ENCODE measurements at places on chromosomes 1 and 21. TPM values are rescaled to one million over a fixed set of nuclear protein-coding genes. Genes with fewer than 3 reads are reported as not detected.

GRCh38 chr1:232388363-232388762 lies 241.6 kb downstream of the SIPA1L2 start:
- H3K4me1 ChIP-seq, result no peaks in the 10 kb centered on the region
- H3K4me3 ChIP-seq, result peak overlapping the region; percentile 25
- no peak overlapping the region for H3K27ac ChIP-seq
- DNase-seq, result no peak
- peaks cover 7% of the 10 kb centered on the region for H3K27me3 ChIP-seq

The BTG3 gene
- 23.3 TPM for total RNA-seq

GRCh38 chr21:32584472-32584871 lies 851 bp downstream of the TCP10L start:
- peaks cover 2% of the 10 kb centered on the region for H3K4me1 ChIP-seq
- no peak overlapping the region for H3K4me3 ChIP-seq
- peaks cover 3% of the 10 kb centered on the region for H3K27me3 ChIP-seq
- H3K36me3 ChIP-seq, result no peaks in the 10 kb centered on the region
- no peak overlapping the region for H3K27ac ChIP-seq

- H3K27me3 ChIP-seq, result peaks cover 2% of the 10 kb centered on the region
- peaks cover 10% of the 10 kb centered on the region for H3K4me1 ChIP-seq
- DNase-seq, result peak; percentile 6
- no peak overlapping the region for H3K27ac ChIP-seq
Observed at GRCh38 chr1:109892561-109893368, 17.9 kb upstream of the CSF1 start.

DNA sequence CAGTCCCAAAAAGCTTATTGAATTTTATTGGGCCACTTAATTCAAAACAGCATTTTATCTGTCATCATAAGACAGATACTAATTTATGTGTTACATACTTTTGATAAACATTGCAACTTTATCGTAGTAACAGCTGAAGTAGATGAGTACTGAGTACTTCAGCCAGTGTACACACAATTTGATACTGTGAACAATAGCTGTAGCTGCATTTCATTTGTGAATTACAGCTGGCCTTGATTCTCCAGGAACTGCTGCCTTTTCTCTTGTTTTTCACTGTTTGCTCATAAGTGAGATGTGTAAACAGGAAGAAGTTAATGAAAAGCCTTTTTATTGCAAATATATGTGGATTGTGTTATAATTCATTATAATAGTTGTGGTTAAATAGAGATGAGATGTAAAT lies 10.2 kb downstream of the UAP1 start:
- no peaks in the 10 kb centered on the region for H3K4me1 ChIP-seq
- H3K36me3 ChIP-seq, result no peaks in the 10 kb centered on the region
- peaks cover 1% of the 10 kb centered on the region for H3K27me3 ChIP-seq
- DNase-seq, result no peak

DNA sequence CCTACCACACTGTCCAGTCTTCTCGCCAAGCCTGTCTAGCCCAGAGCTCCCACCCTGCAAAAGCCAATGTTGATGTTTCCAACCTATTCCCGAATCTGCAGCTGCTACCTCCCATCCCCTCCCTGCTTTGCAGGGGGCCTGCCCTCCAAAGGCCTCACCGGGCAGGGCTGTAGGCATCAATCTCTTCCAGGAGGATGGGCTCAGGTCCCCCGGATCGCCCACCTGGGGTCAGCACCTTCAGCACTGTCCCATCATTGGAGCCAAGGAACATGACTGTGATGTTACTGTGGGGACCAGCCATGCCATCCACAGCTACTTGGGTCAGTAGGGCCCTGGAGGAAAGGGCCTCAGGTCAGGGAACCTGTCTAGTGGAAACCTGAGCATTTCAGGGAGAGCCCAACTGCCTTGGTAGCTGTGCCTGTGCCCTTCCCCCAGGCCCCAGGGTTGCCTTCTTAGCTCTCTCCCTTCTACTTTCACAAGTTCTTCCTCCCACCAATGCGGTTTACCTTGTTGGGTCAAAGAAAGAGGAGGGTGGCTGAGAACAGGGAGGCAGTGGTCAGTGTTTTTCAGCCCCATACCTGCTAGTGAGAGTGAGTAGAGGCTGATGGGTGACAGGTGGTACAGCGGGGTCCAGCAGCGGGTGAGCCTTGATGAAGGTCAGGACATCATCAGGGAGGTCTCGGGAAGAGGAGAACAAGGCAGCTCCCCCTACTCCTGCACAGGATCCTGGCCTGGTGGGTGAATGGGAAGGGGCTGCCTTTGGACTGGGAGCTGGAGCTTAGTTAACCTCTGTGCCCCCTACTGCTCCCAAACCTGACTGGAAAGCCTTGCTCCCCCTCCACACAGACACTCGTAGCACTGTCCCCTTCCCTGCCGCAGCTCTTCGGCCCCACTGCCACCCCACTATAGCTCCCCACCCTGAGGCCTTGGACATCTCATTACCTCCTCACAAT lies 10.7 kb downstream of the SEMA6C start:
- H3K27me3 ChIP-seq, result peaks cover 24% of the 10 kb centered on the region
- H3K4me3 ChIP-seq, result no peak overlapping the region
- DNase-seq, result no peak
- peaks cover 13% of the 10 kb centered on the region for H3K36me3 ChIP-seq

DNA sequence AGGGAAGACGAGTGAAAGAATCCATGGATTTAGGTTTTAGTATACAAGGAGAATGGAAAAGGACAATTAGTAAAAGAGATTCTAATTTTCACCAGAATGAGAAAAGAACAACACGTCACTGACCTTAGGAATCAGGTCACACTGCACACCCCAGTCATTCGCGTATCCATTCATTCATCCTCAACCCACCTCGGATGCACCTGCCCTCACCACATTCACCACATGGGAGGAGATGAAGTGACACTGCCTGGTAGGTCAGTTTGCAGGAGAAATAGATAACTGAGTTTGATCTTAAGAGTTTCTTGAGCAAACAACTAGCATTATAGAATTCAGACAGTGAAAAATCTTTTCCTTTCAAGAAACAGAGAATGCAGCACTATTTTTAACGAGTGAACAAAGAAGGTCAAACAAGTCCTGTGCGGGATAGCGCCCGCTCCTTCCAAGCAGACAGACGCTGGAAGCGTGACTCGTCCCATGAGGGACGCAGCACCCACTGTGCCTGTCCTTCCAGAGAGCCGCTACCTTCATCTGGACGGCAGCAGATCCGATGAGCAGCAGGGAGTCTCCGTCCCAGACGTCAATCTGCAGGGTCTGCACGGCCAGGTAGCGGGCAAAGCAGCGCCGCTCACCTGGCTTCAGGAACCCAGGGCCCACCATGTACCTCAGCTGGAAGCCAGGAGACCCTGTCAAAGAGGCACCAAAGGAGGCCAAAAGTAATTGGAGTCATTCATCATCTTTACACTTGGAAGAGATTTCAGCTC lies 101.7 kb downstream of the NPHP4 start:
- no peak for DNase-seq
- H3K27me3 ChIP-seq, result peaks cover 4% of the 10 kb centered on the region
- no peak overlapping the region for H3K4me3 ChIP-seq
- H3K4me1 ChIP-seq, result peaks cover 16% of the 10 kb centered on the region
- H3K27ac ChIP-seq, result no peak overlapping the region

GRCh38 chr1:27530192-27530591 lies 40.2 kb upstream of the WASF2 start:
- H3K36me3 ChIP-seq, result no peaks in the 10 kb centered on the region
- H3K27ac ChIP-seq, result no peak overlapping the region
- H3K27me3 ChIP-seq, result peaks cover 36% of the 10 kb centered on the region
- no peak overlapping the region for H3K4me3 ChIP-seq
- H3K4me1 ChIP-seq, result peaks cover 38% of the 10 kb centered on the region

DNA sequence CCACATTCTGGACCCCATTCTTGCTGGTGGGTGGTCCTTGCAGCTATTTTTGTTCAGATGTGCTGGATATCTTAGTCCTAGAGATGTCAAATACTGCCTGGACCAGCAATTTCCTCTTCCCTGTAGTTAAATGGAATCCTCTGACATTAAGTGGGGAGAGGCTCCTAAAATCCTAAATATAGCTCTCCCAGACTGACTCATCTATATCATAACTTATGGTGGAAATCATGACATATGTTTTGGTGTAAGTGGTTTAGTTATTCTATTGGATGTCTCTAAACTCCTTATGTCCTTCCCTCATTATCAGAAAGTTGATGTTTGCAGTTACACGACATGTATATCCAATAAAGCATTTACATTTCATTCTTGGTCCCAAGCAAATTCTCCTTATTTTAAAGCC lies 73.1 kb downstream of the KCNJ6 start:
- peak overlapping the region; percentile 81 for H3K27ac ChIP-seq
- peaks cover 58% of the 10 kb centered on the region for H3K4me1 ChIP-seq
- no peak for DNase-seq
- H3K36me3 ChIP-seq, result peaks cover 9% of the 10 kb centered on the region
- no peak overlapping the region for H3K4me3 ChIP-seq
- H3K27me3 ChIP-seq, result peaks cover 4% of the 10 kb centered on the region

- H3K36me3 ChIP-seq, result no peaks in the 10 kb centered on the region
- DNase-seq, result no peak
- no peak overlapping the region for H3K27ac ChIP-seq
- peaks cover 2% of the 10 kb centered on the region for H3K27me3 ChIP-seq
- H3K4me3 ChIP-seq, result no peak overlapping the region
- no peaks in the 10 kb centered on the region for H3K4me1 ChIP-seq
Observed at GRCh38 chr1:113579256-113580018, 179.8 kb downstream of the PHTF1 start.

- no peak for DNase-seq
- no peak overlapping the region for H3K4me3 ChIP-seq
- H3K27me3 ChIP-seq, result peaks cover 8% of the 10 kb centered on the region
- H3K36me3 ChIP-seq, result no peaks in the 10 kb centered on the region
- H3K27ac ChIP-seq, result no peak overlapping the region
Observed at GRCh38 chr1:205950280-205950679, 7.0 kb upstream of the SLC26A9 start.

The MEX3A gene
- total RNA-seq, result 114 TPM

- H3K36me3 ChIP-seq, result peaks cover 13% of the 10 kb centered on the region
- peak; percentile 67 for DNase-seq
- peaks cover 33% of the 10 kb centered on the region for H3K4me1 ChIP-seq
- H3K4me3 ChIP-seq, result peak overlapping the region; percentile 82
Observed at GRCh38 chr1:2099886-2100779, 49.9 kb downstream of the PRKCZ start.

- H3K4me1 ChIP-seq, result peaks cover 31% of the 10 kb centered on the region
- peak overlapping the region; percentile 100 for H3K4me3 ChIP-seq
- H3K27me3 ChIP-seq, result peaks cover 32% of the 10 kb centered on the region
- H3K36me3 ChIP-seq, result no peaks in the 10 kb centered on the region
- peak overlapping the region; percentile 100 for H3K27ac ChIP-seq
Observed at GRCh38 chr1:50111503-50111902, 2.8 kb downstream of the ELAVL4 start.

The B3GALT2 gene
- 64.6 TPM for total RNA-seq

DNA sequence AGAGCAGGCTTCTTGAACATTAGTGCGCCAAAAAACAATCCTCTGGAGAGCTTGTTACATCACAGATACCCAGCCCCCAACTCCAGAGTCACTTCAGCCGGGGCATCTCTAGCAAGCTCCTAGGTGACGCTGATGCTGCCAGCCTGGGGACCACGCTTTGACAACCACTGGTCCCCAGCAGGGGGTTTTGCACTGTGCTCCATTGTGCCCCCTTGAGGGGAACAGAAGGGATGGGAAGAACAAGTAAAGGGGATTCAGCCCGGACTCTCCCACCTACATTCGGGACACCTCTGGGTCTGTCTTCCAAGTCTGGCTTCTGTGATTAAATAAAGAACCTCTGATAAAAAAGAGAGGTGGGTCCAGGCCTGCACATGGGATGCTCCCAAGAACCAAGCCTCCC lies 60.4 kb downstream of the ATP5PO start:
- no peak overlapping the region for H3K27ac ChIP-seq
- H3K4me3 ChIP-seq, result no peak overlapping the region
- DNase-seq, result no peak
- peaks cover 5% of the 10 kb centered on the region for H3K27me3 ChIP-seq

DNA sequence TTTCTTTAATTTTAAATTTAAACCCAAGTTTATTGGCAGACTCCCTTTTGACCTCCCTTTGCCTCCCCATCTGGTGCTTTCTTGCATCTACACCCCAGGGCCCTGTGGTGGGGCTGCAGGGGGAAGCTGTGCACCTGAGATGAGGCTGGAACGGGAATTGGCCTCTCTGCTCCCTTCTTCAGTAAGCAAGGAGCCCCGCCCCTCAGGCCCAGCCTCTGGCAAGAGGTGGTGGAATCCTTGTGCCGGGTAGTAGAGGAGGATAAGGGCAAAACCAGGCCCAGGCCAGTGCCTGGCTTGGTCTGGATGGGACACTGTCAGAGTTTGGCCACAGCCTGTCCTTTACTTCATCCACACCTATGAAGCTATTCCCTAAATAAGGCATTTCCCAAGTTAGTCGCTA lies 25.1 kb downstream of the ATP8B2 start:
- peaks cover 31% of the 10 kb centered on the region for H3K4me1 ChIP-seq
- DNase-seq, result no peak
- peaks cover 14% of the 10 kb centered on the region for H3K27me3 ChIP-seq
- H3K36me3 ChIP-seq, result peaks cover 4% of the 10 kb centered on the region

The CACNA1E gene
- 8.8 TPM for total RNA-seq

DNA sequence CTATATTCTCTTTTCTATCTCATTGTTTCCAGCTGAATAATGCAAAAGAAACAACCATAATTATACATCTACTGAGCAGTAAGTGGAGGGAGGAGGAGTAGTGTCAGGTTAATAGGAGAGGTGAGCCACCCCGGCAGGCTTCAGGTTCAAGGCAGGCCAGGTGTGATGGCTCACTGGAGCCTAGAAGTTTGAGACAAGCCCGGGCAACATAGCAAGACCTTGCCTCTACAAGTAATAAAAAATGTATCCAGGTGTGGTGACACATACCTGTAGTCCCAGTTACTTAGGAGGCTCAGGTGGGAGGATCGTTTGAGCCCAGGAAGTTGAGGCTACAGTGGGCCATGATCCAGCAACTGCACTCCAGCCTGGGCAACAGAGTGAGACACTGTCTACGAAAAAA lies 1.9 kb upstream of the DIP2A start:
- H3K27ac ChIP-seq, result no peak overlapping the region
- H3K4me3 ChIP-seq, result no peak overlapping the region
- no peaks in the 10 kb centered on the region for H3K36me3 ChIP-seq
- no peaks in the 10 kb centered on the region for H3K4me1 ChIP-seq
- no peaks in the 10 kb centered on the region for H3K27me3 ChIP-seq

GRCh38 chr1:1429671-1430073 lies 5.8 kb upstream of the VWA1 start:
- H3K4me3 ChIP-seq, result peak overlapping the region; percentile 59
- peaks cover 8% of the 10 kb centered on the region for H3K27me3 ChIP-seq
- no peaks in the 10 kb centered on the region for H3K36me3 ChIP-seq
- H3K27ac ChIP-seq, result peak overlapping the region; percentile 92
- peaks cover 16% of the 10 kb centered on the region for H3K4me1 ChIP-seq
- no peak for DNase-seq
